ENCODE measurements at places on chromosomes 1 and 21.
A peak's percentile ranks its signal among the peaks of the same experiment; 100 is the strongest.

- DNase-seq: no peak
Measured at GRCh38 chr1:203169770-203170520, 5.7 kb downstream of the MYBPH start.

- peak; percentile 63 for DNase-seq
Measured at GRCh38 chr21:36744560-36745231, 45.8 kb downstream of the SIM2 start.

- DNase-seq: no peak
Measured at GRCh38 chr21:35399706-35400105, 350.6 kb upstream of the RUNX1 start.

DNA sequence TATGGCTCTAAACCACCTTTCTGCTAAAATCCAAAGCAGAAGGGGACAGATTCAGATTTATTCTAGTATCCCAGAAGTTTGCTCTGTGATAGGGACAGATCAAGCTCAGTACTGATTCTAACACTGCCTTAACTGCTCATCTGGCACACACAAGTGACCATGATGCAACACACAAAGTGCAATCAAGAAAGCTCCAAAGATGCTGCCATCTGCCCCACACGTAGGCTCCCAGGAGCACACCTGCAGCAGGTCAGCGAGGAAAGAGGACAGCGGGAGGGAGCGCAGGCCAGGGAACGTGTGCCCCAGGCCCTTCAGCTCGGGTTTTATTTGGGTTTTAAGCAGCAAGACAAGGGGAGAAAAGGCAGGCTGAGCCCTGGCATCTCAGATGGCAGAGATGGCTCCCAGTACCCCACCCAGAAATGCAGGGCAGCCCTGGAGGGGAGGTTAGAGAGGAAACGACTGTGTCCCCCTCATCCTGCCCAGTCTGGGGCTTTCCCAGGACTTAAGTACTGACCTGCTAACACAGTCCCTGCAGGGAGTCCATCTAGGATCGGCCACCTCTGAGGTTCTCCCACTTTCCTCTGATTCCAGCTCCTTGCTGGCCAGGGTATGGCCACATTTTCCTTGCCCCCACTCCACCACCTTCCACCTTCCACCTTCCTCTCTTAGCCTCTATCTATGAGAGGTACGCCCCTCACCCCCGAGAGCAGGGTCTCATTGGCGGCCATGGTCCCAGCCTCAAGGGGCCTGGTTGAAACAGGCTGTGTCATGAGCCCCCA is 1.2 kb downstream of the TRIM11 start:
- no peak for DNase-seq

DNA sequence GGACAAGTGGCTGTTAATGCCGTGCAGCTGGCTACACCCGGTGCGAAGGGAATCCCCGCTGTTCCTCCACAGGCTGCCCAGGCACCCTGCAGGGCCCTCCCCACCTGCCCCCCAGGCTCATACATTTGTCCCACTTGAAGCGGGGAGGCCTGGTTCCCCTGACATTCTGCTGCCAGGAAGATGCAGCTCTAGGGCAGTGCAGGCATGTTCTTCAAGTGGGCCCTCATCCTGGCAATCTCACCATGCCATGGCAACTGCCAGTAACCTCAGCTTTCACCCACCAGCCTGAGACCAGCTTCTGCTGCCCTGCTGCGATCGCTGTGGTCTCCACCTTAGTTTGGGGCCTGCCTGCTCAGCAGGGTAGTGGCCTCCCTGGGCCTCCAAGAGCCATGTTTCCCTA is 151.9 kb upstream of the COL6A1 start:
- DNase-seq: no peak

DNA sequence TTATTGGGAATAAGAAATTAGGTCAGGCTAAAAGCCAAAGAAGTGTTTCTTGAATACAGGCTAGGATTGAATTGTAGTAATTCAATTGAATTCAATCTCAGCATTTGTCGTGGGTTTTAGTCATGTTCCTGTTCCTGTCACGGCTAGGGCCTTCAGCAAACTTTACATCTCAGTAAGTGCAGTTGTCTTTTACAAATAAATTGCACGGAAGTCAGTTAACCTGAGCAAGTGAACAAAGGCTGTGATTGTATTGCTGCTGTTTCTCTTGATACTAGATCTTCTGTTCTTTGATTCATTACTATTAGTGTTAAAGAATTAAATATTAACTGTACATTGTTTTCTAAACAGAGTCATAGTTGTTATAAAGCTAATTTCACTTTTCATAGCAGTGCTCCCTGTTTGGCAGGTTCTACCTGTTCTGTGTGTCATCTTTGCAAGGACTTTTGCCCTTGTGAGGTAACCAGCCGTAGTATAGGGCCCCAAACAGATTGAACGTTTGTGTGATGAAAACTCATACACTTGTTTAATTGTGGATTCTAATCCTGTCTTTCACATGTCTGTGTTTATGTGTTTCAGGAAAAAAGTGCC is 164.4 kb downstream of the EDEM3 start:
- no peak for DNase-seq

- DNase-seq: no peak
Measured at GRCh38 chr1:3265835-3266805, 188.3 kb upstream of the ARHGEF16 start.

- no peak for DNase-seq
Measured at GRCh38 chr1:225861834-225862580, 20.2 kb downstream of the TMEM63A start.

DNA sequence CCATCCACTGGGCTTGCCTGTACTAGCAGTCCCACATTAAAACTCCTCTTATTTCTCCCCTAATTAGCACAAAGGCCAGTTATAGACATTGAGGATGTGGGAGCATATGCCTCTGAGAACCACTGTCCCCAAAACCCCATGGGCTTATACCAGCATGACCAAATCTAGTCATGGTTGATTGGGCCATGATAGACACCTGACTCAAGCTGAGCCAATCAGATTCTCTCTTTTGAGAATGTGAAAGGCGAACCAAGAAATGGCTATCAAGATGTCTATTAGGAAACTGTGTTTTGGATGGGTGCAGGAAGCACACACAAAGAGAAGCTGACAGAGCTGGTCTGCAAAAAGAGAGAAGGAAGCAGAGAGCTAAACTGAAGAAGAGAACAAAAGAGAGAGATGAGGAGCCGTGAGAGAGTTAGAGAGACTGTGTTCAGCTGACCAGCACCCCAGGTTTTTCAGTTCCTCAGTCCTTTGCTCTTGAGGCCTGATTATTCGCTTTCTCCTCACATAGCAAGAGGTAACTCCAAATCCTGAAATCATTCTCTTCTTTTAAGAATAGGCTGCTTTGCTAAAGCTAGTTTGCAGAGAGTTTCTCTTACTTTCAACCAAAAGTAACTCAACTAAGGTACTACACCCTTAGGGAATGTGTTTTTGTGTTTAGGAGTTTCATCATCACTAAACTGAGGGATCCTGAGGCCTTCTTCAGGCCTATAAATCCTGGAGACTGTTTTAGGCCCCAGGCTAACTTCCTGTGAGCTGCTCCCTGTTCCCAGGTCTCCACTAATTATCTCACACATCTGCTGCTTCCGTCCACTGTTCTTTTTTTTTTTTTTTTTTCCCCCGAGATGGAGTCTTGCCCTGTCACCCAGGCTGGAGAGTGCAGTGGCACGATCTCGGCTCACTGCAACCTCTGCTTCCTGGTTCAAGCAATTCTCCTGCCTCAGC is 7.9 kb upstream of the TIPRL start:
- DNase-seq: no peak

DNA sequence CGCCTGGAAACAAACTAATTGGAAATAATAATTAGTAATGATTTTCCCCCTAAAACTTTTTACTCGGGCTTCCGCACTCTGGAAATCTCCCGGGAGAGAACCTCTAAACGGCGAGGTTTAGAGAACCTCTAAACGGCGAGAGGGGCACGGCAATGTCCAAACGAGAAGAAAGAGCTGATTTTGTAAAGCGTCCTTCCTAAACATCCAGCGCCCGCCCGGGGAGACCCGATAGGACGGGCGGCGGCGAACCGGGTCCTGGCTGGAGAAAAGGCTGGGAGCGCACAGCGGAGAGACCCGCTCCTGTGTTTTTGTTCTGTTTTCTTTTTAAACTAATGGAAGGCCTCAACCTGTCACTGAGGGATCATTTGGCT is 1.6 kb downstream of the PAX7 start:
- no peak for DNase-seq

- DNase-seq: no peak
Measured at GRCh38 chr1:201259476-201260235, 23.6 kb upstream of the PKP1 start.

DNA sequence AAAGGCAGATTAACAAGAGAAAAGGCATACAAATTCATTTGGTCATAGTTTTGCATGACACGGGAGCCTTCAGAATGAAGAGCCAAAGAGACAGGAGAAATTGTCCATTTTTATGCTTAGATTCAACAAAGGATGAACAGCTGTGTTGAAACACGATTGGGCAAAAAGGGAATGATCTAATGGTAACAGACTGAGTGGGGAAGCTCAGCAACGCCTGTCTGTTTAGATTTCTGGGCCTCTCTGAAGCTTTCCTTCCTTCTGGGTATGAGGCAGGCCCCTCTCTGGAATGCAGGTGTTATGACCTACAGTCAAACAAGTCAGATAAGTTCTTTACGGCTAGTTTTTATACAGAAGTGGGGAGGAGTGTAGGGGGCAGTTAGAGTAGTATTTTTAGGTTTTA is 154.6 kb downstream of the RGS7 start:
- no peak for DNase-seq

DNA sequence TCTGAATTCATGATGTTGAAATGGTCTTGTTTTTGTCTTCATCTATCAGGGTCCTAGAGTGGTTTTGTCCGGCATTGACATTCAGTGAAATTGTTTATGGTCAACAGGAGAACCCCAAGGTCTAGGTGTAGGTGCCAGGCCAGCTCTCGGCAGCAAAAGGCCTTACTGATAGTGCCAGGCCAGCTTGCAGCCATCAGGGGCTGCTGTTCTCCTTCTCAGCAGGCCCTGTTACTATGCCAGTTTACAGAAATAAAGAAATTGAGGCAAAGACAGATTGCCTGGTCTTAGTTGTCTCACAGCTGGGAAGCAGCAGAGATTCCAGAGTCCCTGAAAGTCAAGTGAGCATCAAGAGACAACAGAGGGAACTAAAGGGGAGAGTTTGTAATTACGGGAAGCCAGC is 12.0 kb downstream of the HMGB4 start:
- DNase-seq: no peak

DNA sequence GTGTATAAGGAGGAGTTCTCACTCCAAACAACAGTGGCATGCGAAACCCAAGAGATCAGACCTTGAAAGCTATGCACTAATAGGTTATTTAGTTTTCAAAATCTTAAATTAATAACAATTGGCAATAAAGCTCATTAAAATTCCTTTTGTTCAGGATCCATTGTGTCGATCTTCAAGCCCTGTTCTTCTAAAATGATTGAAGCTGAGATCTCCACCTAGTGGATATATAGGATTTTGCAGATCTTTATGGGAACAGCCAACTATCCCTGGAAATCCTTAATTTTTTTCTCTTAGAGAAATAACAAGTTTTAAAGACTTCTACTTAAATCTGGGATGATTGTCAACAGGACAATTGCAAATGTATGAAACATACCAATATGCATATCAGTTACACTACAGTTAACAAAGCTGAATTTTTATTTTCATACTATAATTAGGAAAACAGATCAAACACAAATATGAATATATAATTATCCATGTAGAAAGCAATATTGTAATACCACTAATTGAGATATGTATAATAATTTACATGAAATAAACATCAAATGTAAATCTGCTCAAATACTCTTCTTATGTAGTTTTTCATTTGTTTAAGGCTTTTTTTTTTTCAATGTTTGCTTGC is 43.3 kb downstream of the LRRC53 start:
- DNase-seq: peak; percentile 53

DNA sequence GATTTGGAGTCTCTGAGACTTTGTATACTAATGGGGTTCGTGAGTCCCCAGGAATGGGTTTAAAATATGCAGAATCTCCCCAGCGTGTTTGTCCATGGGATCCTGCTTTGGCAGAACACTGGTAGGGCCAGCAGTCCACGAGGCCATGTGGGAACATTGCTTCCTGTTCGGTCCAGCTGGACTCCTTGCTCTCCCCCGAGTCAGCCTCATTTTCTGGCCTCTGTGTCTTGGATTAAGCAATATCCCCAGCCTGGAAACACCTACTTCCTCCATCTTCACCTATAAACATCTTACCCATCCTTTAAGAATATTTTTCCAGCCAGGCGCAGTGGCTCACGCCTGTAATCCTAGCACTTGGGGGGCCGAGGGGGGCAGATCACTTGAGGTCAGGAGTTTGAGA is 142.4 kb downstream of the NAV1 start:
- no peak for DNase-seq

DNA sequence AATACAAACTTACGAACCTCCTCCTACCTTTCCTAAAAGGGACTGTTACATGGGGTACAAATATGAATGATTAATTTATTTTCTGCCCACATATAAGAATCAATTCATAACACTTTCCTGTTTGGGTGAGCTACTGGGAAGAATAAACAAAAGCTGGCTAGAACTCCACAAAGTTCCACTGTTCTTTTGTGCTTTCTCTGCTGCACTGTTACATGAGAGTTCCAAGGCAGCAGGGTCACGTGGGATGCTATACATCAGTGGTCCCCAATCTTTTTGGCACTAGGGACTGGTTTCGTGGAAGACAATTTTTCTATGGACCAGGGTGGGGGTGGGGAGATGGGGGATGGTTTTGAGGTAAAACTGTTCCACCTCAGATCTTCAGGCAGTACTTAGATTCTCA is 2.2 kb upstream of the ANGPTL7 start:
- no peak for DNase-seq

- no peak for DNase-seq
Measured at GRCh38 chr1:119321666-119322419, 46.7 kb upstream of the HAO2 start.

DNA sequence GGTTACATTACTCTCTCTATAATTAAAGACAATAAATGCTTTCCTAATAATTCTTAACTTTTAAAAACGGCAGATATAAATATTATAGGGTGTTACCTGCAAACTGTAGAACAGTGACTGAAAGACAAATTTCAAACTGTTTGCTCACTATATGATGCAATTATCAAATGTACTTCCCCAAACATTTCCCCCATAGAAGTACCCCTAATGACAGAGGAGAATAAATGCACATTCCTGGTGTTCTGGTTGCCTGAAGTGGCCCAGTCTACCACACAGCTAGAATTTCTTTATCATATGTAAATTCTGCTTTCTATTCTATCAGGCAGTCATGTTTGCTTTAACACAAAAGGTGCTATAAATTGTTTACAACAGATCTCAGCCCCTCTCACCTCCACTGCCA is 70.4 kb downstream of the VAV3 start:
- no peak for DNase-seq

Measured in NCI-H2081 treated with DMSO at 0.1 percent for 48 hours (cell line).